ENCODE measurements at places on chromosomes 6 and 20.

DNA sequence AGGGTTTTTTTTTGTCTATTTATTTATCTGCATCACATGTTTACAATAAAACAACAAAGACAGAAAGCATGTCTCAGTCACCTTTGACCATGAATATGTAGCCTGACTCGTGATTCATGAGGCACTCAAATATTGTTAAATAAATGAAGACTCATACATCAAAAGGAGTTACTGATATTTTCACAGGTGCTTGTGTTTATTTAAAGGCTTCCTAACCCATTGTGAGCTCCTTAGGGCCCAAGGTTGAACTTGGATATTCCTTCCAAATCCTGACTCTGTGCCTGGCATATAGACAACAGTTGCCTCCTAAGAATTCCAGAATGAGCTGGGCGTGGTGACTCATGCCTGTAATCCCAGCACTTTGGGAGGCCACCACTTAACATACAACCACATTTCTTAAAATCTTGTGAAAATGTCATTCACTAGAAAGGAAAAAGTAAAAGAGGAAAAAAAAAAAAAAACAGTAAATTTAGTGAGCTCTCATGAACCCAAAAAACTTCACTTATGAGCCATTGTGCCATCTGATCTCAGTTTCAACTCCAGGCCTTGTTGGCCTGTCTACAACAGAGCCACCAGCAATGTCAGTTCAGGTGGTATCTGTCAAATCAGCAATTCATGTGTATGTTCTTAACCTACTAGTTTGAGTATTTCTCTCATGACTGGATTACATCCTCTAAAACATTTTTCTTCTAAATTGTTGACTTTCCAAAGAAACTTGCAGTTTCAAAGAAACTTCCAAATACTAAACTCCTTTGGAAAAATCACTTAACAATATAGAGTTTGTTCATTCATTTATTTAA, 162.7 kb upstream of the MARCKS start:
- DNase-seq, result no peak

- no peak for DNase-seq
These were observed 180.4 kb upstream of the JARID2 start for GRCh38 chr6:15065261-15065989.

DNA sequence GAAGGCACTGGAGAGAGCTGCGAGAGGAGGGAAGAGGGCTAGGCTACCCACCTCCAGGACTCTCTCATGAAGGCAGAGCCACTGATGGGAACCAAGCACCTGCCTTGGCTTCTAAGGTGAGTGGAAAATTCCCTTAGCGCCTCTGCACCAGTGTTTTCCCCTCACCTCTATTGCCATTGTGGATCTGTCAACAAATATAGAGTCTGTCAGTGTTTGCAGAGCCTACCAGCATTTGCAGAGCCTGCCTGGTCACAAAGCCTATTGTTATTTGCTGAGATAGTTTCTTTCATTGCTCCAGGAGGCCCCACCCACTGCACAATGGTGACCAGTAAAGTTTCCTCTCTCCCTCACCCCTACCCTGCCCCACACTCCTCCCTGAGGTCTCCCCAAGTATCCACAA, 141.9 kb downstream of the MRPL14 start:
- DNase-seq, result no peak

DNA sequence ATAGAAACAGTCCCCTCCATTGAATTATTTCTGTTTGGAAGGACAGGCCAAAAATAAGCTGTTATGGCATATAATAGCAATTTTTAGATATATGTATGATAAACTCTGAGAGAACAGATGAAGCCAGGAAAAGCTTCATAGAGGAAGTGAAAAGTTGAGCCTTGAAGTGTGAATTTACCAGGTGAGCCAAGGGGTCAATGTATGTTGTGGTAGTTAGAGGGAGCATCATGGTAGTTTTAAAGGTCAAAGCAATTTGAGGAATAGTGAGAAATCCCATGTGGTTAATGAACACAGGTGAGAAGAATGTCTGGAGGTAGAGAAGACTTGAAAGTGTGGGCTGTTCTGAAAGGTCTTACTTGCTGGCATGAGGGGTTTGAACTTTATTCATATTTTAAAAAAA, 47.0 kb downstream of the COL19A1 start:
- DNase-seq, result no peak

DNA sequence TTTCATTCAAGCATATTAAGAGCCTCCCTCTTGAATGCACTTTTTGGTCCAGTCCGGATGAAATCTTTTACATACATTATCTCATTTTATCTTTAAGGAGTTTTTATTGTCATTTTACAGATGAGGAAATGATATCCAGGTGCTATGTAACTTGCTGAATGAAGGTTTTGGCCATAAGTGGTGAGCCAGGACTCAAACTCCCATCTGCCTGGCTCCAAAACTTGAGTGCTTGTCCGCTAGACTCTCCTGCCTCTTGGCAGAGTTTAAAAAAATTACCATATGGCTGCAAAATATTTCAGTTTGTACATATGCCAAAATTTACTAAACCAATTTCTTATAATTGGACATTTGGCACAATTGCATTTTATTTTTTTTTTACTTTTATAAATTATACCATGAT, 12.2 kb downstream of the PDRG1 start:
- DNase-seq, result no peak

DNA sequence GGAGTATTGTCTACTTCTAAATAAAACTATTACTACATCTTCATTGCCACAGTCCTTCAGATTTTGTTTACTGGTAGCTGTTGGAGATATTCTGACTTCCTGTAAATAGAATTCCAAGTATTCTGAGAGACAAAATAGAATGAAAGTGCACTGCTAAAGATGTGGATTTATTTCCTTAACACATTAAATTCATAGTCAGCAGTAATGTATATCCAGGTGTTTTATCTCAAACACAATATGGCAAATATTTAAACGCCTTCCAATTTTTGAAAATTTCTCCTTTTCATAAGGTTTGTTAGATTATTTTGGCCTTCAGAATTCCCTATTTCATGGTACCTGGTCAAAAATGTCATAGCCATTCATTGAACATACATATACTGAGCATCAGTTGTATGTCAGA, 84.3 kb upstream of the MEI4 start:
- DNase-seq, result no peak

DNA sequence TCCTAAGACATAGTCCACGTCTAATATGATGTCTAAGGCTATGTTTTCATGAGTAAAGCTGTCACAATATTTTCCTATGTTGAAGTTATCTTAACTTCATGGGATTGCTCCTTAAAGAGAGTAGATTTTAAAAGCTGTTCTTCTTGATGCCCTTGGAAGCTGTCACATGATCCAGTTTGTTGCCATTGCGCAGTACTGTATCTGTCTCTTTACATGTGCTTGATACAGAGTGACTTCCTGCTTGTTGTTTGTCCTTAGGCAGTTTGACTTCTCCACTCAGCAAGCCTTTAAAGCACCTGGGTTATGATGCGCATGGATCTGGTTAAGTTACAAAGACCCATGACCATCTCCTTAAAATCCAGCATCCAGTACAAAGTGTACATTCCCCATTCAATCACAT, 85.4 kb downstream of the CDYL start:
- DNase-seq, result no peak

- DNase-seq, result no peak
These were observed 14.8 kb downstream of the MTHFD1L start for GRCh38 chr6:150880336-150880735.

DNA sequence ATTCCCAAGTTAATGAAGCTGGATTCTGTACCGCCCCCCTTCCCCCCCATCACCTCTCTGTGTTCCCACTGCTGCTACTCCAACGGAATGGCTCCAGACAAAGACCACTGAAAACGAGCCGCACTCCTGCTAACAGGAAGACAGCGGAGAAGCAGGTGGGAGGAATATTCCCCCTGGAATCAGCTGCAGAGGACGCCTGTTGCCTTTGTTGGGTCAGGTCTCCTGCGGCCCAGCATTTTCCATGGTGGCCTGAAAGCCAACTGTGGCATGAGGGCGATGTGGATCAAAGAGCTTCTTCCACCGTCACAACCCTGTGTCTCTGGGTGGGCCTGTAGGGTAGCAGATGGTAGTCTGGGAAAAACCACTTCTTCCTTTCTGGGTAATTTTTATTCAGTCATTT, 16.8 kb downstream of the AAR2 start:
- DNase-seq, result no peak
